Epithelial cell of proximal tubule (primary cell): ENCODE measurements at places on chromosomes 5 and 9. TPM values are rescaled to one million over a fixed set of nuclear protein-coding genes. Genes with fewer than 3 reads are reported as not detected.

- peak; percentile 43 for DNase-seq
These were observed 1060.7 kb downstream of the EFNA5 start for GRCh38 chr5:106610041-106610440.

The HMCN2 gene
- 0.06 TPM in 1 of 2 replicates, not detected in the other for total RNA-seq

GRCh38 chr5:33810491-33811120 lies 81.2 kb downstream of the ADAMTS12 start:
- no peak for DNase-seq

DNA sequence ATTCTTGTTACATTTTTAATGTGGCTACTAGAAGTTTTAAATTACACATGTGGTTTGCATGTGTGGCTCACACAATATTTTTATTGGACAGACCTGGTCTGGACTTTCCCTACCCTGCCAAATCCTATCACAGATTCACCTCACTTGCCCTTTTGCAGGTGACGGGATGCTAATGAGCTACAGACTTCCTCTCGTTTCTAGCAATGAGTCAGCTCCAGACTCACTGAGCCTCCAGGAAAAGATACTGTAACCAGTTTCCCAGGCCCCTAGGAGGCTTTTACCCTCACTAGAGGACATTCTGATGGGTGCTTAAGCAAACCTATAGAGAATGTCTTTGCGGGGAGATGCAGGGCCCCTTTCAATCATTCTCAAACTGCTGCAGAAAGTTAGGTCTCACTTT lies 135.4 kb downstream of the WDR41 start:
- DNase-seq: peak; percentile 18

DNA sequence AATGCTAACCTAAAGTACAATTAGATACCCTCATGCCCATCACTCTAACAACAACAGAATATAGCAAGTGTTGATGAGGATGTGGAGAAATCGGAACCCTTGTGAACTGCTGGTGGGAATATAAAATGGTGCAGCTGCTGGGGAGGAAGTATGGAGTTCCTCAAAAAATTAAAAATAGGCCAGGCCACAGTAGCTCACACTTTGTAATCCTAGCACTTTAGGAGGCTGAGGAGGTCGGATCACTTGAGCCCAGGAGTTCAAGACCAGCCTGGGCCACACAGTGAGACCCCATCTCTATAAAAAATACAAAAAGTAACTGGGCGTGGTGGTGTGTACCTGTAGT lies 18.0 kb upstream of the MRNIP start:
- DNase-seq: no peak
